ENCODE measurements at places on chromosomes 12 and 14.
A peak's percentile ranks its signal among the peaks of the same experiment; 100 is the strongest.

GRCh38 chr14:69090187-69090789, 62.6 kb downstream of the DCAF5 start:
- DNase-seq = no peak

DNA sequence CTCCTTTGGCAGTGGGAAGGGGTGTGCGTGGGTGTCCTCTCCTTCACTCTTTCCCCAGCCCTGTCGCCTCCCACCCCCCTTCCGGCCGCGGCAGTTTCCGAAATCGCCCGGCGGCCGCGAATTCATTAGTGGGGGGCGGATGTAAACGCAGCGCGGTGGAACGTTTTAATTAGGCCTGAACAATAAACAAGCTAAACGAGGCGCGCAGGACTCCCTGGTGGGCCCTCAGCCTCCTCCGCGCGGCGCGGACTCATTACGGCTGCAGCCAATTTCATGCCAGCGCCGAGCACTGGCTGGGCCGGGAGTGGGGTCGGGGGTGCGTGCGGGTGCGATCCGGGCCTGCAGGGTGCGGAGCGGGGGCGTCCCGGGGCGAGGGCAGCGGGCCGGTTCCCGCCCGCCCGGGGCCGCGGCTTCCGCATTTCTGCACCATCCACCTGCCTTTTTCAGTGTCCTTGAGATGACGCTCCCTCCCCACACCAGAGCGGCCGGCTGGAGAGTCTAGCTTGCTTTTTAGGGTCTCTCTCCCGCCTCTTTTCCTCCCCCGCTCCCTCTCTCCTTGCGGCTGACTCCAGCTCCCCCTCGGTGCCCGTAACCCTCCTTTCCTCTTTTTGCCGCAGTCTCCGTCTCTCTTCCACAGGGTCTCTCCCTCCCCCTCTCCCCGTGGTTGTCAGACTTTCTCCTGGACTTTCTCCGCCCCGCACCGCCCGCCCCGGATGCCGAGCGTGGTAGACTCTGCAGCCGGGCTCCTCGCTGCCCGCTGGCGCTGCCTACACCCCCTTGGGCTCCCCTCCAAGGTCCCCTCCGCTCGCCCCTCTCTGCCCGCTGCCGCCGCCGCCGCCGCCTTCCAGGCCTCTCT, at the start of gene CISTR:
CISTR (minus strand) TSS at position 644 of the 856 bp plus-strand sequence.
- DNase-seq = peak; percentile 75

- DNase-seq = no peak
Observed at GRCh38 chr12:52677126-52677525, 3.1 kb downstream of the KRT1 start.

- DNase-seq = no peak
Observed at GRCh38 chr12:91921555-91921954, 224.1 kb downstream of the BTG1 start.

DNA sequence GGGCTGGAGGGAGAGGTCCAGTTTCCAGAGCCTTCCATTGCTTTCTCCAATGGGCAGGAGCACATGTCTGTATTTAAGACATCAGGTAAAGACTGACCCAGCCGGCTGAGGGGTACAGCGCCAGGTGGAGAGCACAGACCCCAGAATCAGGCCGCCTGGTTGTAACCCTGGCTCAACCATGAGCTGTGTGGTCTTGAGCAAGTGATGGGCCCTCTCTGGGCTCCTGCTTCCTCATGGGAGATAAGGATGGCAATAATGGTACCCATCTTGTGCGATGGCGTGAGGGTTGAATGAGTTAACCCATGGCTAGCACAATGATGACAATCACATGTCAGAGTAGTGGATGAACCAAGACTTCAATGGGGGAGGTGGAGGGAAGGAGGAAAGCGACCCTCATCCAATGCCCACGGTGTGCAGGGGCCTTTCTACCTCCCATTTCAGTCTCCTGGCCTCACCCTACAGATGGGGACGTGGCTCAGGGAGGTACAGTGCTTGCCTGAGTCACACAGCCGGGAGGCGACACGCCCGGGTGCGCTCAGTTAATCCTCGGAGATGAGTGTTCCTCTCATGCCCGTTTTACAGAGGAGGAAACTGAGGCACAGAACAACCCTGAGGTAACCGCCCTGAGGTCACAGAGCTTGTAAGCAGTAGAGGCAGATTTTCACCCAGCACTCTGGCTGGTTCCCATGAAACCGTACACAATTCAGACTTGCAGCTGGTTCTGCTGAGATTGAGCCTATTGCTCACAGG, 163.9 kb downstream of the RBM19 start:
- DNase-seq = no peak

DNA sequence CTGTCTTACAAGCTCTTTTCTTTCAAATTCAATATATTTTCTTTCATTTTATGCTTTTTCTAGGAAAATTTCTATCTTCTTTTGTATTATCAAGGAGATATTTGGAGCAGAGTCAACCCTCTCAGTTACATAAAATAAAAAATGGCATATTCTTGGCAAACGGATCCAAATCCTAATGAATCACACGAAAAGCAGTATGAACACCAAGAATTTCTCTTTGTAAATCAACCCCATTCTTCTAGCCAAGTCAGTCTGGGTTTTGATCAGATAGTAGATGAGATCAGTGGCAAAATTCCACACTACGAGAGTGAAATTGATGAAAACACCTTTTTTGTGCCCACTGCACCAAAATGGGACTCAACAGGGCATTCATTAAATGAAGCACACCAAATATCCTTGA, 20.6 kb downstream of the PIK3C2G start:
- no peak for DNase-seq

- no peak for DNase-seq
Observed at GRCh38 chr12:98751580-98752115, 106.6 kb downstream of the APAF1 start.
